ENCODE measurements at places on chromosomes 4 and X. TPM values are rescaled to one million over a fixed set of nuclear protein-coding genes. Genes with fewer than 3 reads are reported as not detected.
A peak's percentile ranks its signal among the peaks of the same experiment; 100 is the strongest.

GRCh38 chr4:170652571-170652970, 562.8 kb upstream of the AADAT start:
- DNase-seq: no peak

- DNase-seq: no peak
These were observed 600.0 kb downstream of the BCOR start for GRCh38 chrX:39497702-39498265.

GRCh38 chr4:55336138-55337034, 9.7 kb upstream of the SRD5A3 start:
- DNase-seq: no peak

DNA sequence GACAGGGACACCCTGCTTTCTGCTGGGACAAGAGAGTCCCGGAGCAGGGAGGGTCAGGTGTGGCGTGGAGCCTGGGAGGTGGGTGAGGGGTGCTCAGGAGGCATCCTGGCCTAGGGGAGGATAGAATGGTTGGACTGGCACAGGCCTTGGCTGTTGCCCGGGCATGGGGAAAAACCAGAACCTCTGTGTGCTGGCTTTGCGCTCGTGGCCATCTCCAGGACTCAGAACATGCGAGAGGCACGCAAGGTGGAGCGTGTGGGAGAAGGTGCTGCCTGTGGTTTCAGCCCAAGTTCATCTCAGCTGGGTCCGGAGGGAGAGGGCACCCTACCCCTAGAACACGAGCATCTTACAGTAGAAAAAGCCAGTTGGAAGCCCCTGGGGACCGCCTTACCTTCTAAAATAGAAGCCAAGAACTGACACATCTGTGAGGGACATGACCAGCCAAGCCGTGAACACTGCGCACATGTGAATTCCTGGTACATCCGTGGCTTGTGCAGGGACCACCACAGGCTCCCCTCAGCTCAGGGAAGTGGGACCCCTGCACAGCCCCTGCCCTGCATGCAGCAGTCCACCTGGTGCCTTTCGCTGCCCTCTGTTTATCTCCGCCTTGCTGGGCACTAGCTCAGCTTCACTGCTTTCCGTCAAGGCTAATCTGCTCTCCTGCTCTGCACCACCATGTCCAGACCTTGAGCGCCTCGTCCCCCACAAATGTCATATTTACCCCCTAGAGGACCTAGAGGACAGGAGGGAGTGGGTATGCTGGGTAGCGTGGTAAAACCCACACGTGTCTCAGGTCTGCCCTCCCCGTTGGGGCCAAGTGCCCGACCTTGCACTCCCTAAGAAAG, 13.5 kb downstream of the MSANTD1 start:
- DNase-seq: no peak

DNA sequence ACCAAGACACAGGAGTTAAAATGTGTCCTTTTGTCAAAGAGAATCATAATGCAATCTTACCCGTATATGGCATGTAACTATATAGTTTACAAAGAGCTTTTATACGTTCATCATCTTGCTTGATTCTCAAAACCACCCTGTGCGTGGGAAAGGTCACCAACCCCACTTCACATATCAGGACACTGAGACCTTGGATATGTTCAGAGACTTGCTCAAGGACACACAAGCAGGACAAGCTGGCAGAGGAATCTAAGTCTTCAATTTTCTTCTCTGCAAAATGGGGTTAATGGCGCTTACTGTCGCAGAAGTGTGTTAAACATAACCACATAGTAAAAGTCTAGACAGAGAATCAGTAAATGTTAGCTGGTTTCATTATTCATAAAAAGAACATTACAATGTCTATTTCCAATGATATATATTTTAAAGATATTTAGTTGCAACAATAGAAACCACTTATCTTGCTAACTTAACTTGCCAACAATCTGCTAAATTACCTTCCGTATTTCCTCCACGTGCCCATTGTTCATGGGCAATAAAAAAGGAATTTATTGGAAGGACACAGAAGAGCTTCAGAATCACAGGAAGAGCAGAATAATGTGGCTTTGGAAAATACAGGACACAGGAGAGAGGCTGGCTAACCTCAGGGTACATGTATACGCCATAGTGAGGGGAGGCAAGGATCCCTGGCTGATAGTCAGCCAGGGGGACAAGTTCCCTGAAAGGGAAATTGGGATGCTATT, 64.6 kb upstream of the TAPT1 start:
- no peak for DNase-seq

DNA sequence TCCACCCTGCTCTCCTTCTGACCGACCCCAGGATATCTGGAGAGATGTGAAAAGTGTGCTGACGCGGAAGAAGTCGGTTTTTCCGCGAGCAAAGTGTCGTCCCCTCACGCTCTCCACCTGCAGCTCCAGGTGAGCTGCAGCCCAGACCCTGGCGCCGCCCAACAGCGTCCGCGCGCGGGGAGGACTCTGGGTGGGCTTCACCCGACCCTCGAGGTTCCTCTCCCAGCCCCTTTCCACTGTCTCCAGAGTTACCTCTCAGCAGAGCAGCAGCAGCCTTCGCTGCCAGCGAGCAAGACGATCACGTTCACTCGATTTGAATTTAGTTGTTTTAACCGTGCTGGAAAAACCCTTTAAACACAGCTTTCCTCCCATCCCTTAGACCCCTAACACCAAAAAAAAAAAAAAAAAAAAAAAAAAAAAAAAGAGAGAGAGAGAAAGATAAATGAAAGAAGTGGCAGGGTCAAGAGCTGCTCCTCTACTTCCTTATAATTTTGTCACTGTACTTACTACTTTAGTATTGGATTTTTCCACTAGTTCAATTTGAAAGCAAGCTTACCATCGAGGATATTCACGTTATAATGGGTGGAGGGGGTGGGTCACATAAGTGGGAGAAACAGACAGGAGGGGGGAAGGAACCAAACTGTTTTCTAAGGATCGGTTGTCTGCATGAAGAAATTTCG, 758 bp upstream of the NR3C2 start:
- DNase-seq: no peak

The SSX2B gene
- total RNA-seq: not detected

The ERVMER34-1 gene
- total RNA-seq: 0.24 TPM

The VCX3B gene
- total RNA-seq: not detected

The SMR3B gene
- total RNA-seq: not detected

The GLRA2 gene
- not detected for total RNA-seq

The ADH7 gene
- not detected for total RNA-seq

The STATH gene
- total RNA-seq: not detected

DNA sequence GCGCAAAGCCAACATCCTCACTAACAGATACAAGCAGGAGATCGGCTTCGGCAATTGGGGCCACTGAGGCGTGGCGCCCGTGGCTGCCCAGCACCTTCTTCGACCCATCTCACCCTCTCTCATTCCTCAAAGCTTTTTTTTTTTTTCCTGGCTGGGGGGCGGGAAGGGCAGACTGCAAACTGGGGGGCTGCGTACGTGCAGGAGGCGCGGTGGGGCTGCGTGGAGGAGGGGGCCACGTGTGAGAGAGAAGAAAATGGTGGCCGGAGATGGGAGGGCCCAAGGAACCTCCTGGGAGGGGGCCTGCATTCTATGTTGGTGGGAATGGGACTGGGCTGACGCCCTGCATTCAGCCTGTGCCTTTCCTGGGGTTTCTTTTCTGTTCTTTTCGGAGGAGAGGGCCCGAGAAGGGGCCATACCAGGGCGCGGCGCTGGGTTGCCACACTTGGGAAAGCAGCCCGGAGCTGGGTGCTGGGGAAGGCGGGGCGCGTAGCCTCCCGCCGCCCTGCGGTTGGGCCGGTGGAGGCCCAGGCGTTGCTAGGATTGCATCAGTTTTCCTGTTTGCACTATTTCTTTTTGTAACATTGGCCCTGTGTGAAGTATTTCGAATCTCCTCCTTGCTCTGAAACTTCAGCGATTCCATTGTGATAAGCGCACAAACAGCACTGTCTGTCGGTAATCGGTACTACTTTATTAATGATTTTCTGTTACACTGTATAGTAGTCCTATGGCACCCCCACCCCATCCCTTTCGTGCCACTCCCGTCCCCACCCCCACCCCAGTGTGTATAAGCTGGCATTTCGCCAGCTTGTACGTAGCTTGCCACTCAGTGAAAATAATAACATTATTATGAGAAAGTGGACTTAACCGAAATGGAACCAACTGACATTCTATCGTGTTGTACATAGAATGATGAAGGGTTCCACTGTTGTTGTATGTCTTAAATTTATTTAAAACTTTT, 4.5 kb downstream of the MID1IP1 start:
- DNase-seq: peak; percentile 56

GRCh38 chr4:138500869-138501268, 258.7 kb upstream of the SLC7A11 start:
- DNase-seq: no peak

The MAGEA10 gene
- not detected for total RNA-seq

- DNase-seq: peak; percentile 8
These were observed 833.9 kb upstream of the PRKX start for GRCh38 chrX:4547213-4547836.

- peak; percentile 36 for DNase-seq
These were observed 11.8 kb downstream of the CLDN2 start for GRCh38 chrX:106931831-106932491.

DNA sequence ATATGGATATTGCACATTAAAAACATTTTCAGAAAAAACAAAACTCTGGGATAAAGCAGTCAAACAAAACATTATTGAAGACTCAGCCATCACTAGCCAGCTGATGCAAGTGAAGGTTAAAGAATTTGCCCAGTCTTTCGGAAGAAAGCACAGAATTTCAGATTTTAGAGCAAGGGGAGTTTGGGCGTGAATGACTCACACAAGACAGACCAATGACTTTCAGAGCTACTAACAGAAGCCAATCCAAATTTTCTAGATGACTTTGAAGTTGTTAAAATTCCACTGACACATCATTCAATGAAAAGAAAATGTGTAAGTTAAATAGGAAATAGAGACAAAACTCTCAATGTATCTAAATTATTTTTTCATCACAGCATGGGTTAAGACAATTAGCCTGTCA, 4.0 kb downstream of the MRFAP1L1 start:
- no peak for DNase-seq

The PABPC5 gene
- total RNA-seq: not detected

DNA sequence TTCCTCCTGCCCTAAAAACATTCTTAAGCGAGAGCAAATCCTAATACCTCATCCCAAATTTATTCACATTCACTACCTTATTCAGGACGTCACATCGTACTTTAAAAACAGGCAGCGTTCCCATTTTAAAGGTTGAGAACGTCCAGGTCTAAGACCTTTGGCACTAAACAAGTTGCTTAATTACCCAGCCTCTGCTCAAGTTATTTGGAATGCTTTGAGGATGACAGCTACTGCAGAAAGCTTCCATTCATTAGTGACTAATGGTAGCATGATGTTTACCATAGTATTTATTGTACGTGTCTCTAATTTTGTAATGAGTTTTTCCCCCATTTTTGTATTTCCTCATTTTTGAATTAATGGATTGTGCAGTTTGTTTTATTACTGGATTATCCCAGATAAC, 1.5 kb downstream of the USP38 start:
- peak; percentile 37 for DNase-seq

GRCh38 chr4:165454426-165454825, 75.6 kb downstream of the CPE start:
- peak; percentile 15 for DNase-seq

- no peak for DNase-seq
These were observed 48.8 kb downstream of the MCUB start for GRCh38 chr4:109608879-109609278.

The BEX4 gene
- total RNA-seq: not detected

The GUCY1B1 gene
- total RNA-seq: not detected

DNA sequence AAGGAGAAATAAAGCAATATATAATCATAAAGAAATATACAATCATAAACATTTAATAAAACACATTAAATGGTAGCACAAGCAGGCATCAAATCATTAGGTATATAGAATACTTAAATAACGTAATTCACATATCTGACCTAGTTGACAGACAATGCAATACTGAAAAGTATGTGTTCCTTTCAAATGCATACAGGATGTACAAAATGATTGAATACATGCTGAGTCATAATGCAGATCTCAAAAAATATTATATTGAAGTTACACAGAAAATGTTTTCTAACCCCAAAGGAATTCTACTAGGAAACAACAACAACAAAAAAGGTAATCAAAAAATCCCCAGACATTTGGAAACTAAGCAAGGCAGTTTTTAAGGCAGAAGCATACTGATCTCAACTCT, 1072.0 kb upstream of the INTU start:
- no peak for DNase-seq

- peak; percentile 55 for DNase-seq
These were observed 1.9 kb downstream of the GASK1B start for GRCh38 chr4:158170691-158171561.

- no peak for DNase-seq
These were observed 400.9 kb upstream of the ADGRL3 start for GRCh38 chr4:60799214-60799613.

DNA sequence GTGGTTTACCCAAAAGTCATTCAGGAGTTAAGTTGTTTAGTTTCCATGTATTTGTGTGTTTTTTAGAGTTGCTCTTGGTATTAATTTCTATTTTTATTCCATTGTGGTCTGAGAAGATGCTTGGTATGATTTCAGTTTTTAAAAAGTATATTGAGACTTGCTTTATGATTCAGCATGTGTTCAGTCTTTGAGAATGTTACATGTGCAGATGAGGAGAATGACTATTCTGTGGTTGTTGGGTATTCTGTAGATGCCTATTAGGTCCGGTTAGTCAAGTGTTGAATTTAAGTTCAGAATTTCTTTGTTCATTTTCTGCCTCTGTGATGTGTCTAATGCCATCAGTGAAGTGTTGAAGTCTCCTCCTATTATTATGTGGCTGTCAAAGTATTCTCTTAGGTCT, 249.4 kb downstream of the ARHGAP10 start:
- no peak for DNase-seq

GRCh38 chrX:139179592-139179991, 350.9 kb upstream of the F9 start:
- DNase-seq: no peak

DNA sequence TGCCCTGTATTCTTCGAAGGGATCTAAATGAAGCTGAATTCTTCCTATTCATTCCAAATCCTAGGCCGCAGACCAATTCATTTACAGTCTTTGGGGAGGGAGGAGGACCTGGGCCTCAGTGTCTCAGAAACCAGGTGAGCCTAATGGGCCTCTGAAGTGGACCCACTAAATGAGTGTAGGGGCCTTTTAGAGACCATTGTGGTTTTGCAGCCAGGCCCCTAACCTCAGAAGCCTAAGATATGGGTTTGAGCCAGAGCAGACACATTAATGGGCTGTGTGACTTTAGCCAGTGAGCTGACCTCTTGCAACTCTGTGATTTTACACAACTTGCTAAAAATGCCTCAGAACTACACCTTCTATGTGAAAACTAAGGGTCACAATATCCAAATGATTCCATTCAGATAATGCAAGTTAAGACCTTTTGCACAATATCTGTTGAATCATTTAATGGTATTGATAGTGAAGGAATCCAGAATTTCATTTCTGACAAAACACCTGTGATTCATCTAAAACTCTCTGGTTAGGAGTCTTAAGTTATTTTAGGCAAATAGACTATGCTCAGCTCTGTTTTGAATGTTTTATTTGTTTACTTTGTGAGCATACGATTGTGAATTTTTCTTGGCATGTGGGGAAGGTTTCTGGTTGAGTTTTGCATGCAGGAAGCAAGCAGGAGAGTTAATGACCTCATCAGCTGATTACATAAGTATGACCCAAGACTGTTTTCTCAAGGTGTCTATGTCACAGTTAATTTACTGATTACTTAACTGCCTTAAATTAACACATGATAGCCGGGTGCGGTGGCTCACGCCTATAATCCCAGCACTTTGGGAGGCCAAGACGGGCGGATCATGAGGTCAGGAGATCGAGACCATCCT, 75.0 kb downstream of the EVC start:
- no peak for DNase-seq

- DNase-seq: no peak
These were observed 55.7 kb downstream of the ANTXR2 start for GRCh38 chr4:80017125-80017854.

The TREX2 gene
- 0.18 TPM for total RNA-seq

The SOWAHD gene
- 1.0 TPM for total RNA-seq

The TNMD gene
- total RNA-seq: not detected

All from HepG2 (cell line).